ENCODE measurements at places on chromosomes 16 and 17.

DNA sequence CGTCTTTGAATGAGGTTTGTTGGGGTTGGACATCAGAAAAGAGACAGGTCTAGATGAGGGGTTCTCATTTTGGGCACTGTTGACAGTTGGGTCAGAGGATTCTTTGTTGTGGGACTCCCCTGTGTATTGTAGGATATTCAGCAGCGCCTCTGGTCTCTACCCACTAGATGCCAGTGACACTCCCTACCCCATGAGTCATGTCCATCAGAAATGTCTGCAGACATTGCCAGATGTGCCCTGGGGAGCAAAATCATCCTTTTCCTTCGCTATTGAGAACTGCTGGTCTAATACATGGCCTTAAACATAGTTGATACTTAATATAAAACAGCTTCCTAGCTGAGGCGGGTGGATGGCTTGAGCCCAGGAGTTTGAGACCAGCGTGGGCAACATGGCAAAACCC, 3.1 kb downstream of the ABAT start:
- no peaks in the 10 kb centered on the region for H3K27me3 ChIP-seq
- H3K27ac ChIP-seq = no peak overlapping the region
- no peak overlapping the region for H3K4me3 ChIP-seq
- no peak for DNase-seq

DNA sequence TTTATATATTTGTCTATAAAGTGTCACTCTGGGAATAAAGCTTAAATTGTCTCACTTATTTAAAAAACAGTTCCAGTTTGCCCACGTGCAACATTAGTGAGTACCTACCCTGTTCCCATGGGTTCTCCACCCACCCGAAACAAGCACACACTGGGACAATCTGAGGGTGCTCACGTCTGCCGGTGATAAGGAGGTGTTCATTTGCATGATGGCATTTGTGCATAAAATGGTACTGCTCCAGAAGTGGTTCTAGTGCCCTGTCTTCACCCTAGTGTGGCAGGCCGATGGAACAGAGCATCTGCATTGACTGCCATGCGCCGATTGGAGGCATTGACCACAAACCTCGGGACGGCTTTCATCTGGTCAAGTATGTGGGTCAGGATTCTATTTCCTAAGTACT, 35.6 kb upstream of the ENDOV start:
- no peaks in the 10 kb centered on the region for H3K4me1 ChIP-seq
- no peak overlapping the region for H3K4me3 ChIP-seq
- H3K27ac ChIP-seq = no peak overlapping the region
- H3K27me3 ChIP-seq = no peaks in the 10 kb centered on the region
- DNase-seq = no peak

GRCh38 chr17:63258785-63259184, 187.3 kb downstream of the CYB561 start:
- no peaks in the 10 kb centered on the region for H3K36me3 ChIP-seq
- no peaks in the 10 kb centered on the region for H3K4me1 ChIP-seq
- no peak overlapping the region for H3K4me3 ChIP-seq
- H3K27ac ChIP-seq = no peak overlapping the region
- no peaks in the 10 kb centered on the region for H3K27me3 ChIP-seq

DNA sequence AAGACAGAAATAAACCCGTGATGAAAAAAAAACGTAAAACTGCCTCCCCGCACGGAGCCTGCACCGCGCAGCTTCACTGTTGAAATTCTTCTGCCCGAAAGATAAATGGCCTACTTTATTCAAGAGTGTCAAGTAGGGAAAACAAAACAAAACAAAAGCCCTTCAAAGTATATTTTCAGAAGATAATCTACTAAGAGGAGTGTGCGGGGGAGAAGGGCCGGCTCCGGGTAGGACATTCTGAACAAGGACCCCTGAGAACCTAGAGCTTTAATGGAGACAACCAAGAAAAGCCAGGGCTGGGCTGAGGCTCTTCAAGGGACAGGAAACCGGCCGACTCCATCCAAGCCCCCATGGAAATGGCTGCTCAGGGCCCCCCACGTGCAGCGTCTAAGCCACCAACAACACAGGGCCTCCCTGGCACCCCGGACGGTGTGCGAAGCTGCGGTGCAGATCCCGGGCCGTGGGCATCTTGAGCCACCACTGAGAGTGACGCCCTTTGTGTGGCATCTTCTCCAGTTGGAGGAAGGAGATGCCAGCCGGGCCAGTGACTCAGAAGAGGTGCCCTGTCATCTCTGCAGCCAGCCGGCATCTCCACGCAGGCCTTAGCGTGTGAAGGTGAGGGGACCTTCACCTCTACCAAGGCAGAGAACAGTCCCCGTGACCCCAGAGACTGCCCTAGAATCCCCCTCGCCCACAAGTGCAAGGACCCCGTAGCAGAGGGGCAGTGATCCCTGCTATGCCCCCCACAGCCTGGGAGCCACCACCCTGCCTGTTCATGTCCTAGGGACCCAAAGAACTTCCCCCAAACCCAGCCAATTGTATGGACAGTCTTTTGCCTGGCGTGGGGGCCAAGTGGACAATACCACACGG, 250.8 kb downstream of the C16orf95 start:
- DNase-seq = no peak
- H3K4me3 ChIP-seq = no peak overlapping the region
- H3K27ac ChIP-seq = no peak overlapping the region
- peaks cover 7% of the 10 kb centered on the region for H3K4me1 ChIP-seq
- H3K27me3 ChIP-seq = no peaks in the 10 kb centered on the region

- H3K27ac ChIP-seq = no peak overlapping the region
- H3K36me3 ChIP-seq = peaks cover 34% of the 10 kb centered on the region
- H3K4me1 ChIP-seq = peaks cover 4% of the 10 kb centered on the region
These were observed 6.3 kb downstream of the SLC25A39 start for GRCh38 chr17:44318077-44318892.

DNA sequence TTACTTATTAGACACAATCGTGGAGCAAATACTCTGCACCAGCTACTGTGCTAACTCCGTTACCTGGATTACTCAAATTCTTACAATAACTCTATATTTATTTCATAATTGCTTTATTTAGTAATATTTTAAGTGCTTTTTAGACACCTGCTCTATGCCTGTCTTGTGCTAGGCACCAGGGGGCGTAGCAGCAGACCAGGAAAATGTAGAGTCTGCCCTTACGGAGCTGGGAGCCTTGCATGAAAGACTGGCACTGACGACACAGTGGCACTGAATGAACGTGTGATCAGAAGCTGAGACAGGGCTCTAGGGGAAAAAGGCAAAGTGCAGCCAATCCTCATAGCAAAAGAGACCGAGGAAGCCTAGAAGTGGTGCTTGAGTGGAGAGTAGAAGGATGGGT, 486.5 kb downstream of the CDH13 start:
- DNase-seq = peak; percentile 27
- H3K4me3 ChIP-seq = no peak overlapping the region
- no peaks in the 10 kb centered on the region for H3K36me3 ChIP-seq
- H3K27ac ChIP-seq = no peak overlapping the region
- H3K27me3 ChIP-seq = no peaks in the 10 kb centered on the region

GRCh38 chr16:53583401-53583800, 80.4 kb upstream of the AKTIP start:
- no peak for DNase-seq
- no peaks in the 10 kb centered on the region for H3K4me1 ChIP-seq

DNA sequence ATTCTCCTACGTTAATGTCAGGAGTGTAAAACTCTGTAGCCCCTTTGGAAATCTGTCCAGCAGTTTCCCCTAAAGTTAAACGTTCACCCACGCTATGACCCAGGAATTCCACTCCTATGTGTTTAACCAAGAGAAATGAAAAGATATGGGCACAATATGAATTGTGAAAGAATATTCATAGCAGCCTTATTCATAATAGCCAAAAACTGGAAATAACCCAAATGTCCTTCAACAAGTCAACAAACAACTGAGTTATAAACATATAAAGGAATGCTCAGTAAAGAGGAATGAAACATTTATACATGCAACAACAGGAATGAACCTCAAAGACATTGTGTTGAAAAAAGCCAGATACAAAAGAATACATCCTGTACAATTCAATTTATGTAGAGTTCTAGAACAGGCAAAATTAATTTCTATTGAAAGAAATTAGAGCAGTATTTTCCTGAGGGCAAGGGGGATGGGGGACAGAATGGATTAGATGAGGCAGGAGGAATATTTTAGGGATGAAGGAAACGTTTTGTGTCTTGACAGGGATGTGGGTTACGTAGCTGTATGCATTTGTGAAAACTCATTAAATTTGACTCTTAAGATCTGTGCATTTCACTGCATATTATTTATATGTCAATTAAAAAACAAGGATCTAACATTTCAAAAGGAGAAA, 286.7 kb upstream of the CDH5 start:
- H3K27me3 ChIP-seq = no peaks in the 10 kb centered on the region
- H3K4me1 ChIP-seq = no peaks in the 10 kb centered on the region
- H3K27ac ChIP-seq = no peak overlapping the region
- no peak for DNase-seq

- peaks cover 22% of the 10 kb centered on the region for H3K36me3 ChIP-seq
- no peak overlapping the region for H3K27ac ChIP-seq
- no peaks in the 10 kb centered on the region for H3K27me3 ChIP-seq
- DNase-seq = no peak
- no peaks in the 10 kb centered on the region for H3K4me1 ChIP-seq
These were observed 8.2 kb upstream of the LASP1NB start for GRCh38 chr17:38917259-38917658.

- peaks cover 21% of the 10 kb centered on the region for H3K4me1 ChIP-seq
- H3K27me3 ChIP-seq = peaks cover 79% of the 10 kb centered on the region
- no peak overlapping the region for H3K4me3 ChIP-seq
These were observed 1.3 kb upstream of the SLC6A4 start for GRCh38 chr17:30236766-30237165.

DNA sequence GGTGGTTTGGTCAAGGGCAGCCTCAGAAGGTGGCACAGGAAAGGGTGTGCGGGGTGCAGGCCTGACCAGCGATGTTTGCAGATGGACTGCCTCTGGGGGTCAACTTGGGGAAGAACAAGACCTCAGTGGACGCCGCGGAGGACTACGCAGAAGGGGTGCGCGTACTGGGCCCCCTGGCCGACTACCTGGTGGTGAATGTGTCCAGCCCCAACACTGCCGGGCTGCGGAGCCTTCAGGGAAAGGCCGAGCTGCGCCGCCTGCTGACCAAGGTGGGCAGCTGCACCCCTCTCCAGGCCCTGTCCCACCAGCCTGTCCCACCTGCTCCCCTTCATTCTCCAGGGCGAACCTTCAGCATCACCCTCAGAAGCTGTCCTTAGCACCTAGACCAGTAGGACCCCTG, 12.5 kb downstream of the DHODH start:
- DNase-seq = peak; percentile 8
- H3K27me3 ChIP-seq = no peaks in the 10 kb centered on the region
- H3K4me1 ChIP-seq = peaks cover 2% of the 10 kb centered on the region
- H3K36me3 ChIP-seq = peaks cover 91% of the 10 kb centered on the region
- H3K4me3 ChIP-seq = no peak overlapping the region

DNA sequence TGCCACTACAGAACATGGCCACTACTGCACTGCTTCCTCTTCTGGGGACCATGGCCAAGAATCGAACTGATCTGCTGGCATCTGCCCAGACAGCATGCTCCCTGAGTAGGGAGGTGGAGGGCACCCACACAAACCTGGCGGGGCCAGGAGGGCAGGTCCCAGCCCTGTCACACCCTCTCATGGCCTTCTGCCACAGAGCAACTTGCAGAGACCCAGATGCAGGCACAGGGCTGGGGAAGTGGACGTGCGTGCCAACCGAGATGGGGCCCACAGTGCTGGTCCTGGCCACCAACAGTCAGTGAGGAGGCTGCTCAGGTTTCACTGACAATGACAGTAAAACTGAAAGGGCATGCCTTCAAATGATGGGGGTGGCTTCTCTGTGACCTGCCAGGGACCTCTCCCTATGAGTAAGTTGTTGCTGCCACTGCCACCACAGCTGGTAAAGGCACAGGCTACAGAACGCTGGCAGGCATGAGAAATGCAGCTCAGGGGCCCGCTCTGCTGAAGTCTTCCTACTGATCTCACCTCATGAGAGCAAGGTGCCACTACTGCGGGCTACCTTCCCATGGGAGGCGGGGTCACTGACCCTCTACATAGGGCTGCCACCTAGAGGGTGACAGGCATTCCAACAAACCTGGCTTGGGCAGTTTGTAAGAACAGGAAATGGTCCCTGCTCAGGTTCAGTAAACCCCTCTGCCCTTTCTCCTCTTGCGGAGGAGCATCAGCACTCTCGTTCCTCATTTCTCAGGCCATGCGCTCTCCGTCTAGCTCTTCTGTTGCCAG, 15.5 kb downstream of the HIC1 start:
- H3K27ac ChIP-seq = no peak overlapping the region
- H3K4me3 ChIP-seq = no peak overlapping the region
- DNase-seq = no peak
- no peaks in the 10 kb centered on the region for H3K4me1 ChIP-seq

DNA sequence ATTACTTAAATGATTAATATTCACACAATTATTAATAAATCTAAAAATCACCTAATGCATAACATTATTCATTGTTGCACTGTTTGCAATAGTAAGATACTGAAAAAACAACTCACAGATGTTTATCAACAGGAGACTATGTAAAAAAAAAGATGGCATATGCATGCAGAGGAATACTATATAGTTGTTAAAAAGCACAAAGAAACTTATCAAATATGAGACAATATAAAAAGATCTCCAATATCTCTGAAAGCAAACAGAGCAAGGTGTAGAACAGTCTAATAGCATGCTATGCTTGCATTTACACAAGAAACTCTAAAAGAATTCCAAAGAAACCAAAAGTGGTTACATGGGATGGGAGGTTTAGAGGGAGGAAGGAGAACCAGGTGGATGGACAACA, 3.7 kb downstream of the RNF157 start:
- H3K4me3 ChIP-seq = no peak overlapping the region
- H3K36me3 ChIP-seq = no peaks in the 10 kb centered on the region
- no peak overlapping the region for H3K27ac ChIP-seq
- peaks cover 5% of the 10 kb centered on the region for H3K4me1 ChIP-seq
- H3K27me3 ChIP-seq = no peaks in the 10 kb centered on the region

GRCh38 chr17:58956997-58957724, 149.5 kb downstream of the TRIM37 start:
- DNase-seq = no peak
- no peaks in the 10 kb centered on the region for H3K36me3 ChIP-seq
- no peak overlapping the region for H3K27ac ChIP-seq
- H3K27me3 ChIP-seq = no peaks in the 10 kb centered on the region

DNA sequence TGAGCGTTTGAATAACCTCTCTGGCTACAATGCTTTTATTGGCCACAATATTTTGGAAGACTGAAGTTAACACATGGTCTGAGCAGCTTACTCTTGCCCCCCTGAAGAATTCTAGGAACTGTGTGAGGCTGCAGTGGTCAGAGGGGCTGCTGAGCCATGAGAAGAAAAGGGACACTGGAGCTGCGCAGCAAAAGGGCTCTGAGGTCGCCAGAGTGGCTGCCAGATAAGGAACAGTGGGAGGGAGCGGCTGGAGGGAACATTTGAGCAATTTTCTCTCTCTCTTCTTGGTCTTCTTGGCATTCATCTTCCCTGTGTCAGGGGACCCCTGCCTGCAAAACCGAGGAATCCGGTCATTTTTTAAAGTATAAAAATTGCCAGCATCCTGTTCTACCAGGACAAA, 66.1 kb downstream of the CPPED1 start:
- no peaks in the 10 kb centered on the region for H3K4me1 ChIP-seq
- H3K27ac ChIP-seq = no peak overlapping the region
- H3K4me3 ChIP-seq = no peak overlapping the region
- no peaks in the 10 kb centered on the region for H3K36me3 ChIP-seq

Measured in neuronal stem cell (in vitro differentiated cells).